ENCODE measurements at places on chromosomes 5 and 9.

- DNase-seq: peak; percentile 84
Observed at GRCh38 chr5:57383093-57383861, 99.3 kb downstream of the ACTBL2 start.

GRCh38 chr9:419571-420171 lies 205.0 kb downstream of the DOCK8 start:
- DNase-seq: peak; percentile 92

DNA sequence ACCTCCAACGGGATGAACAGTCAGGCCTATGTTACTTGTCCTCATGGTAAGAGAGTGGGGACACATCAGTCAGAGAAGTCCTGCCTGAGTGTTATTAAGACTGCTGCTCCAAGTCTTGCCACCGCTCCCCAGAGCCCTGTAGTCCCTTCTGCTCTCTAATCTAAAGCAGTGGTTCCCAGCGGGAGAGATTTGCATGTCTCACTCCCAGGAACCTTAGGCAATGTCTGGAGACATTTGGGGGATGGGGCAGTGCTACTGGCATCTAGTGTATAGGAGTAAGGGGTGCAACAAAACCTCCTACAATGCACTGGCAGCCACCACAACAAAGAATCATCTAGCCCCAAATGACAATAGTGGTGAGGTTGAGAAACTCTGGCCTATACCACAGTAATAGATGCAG lies 2.6 kb upstream of the SVEP1 start:
- DNase-seq: no peak

DNA sequence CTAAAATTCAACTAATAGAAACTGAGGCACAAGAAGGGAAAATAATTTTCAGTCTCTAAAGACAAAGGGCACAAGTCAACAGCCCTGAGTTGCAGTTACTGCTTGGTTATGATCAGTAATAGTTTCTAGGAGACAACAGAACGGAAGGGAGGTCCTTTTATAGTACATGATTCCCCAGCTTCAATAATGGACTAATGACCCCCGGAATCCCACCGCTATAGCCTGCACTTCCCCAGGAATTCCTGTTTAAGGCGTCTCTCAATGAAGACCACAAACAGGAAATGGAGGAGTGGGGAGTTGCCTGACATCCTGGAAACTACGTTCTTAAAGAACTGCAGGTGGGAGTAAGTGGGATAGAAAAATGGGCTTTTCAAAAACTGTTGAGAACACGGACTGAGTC lies 60.6 kb downstream of the DIAPH1 start:
- DNase-seq: no peak

DNA sequence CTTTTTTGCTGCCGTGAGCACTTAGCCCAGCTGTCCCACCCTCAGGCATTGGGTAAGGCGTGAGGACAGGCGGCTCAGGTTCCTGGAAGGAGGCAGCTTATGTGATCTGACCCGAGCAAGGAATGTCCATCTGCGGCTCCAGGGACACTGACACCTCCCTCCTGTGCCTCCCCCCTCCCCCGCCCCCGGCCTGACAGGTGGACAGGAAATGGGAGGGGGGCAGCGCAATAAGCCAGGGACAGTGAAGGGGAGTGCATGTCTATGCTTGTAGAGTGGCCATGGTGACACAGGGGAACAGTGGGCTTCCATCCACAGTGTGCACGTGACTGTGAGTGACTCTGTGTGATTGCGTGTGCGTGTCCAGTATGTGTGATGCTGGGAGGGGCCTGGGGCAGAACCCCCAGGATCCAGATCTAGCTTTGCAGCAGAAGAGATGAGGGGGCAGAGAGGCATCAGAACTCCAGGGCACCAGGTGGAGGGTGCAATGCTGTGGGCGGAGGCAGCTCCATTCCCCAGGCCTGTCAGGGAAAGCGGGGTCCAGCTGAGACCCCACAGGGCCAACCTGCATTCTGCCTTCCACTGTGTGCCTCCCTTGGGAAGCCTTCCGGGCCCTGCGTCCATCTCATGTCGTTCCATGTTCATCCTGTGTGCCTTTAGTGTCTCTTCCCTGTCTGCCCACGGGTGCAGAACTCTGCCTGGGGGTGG lies 30.5 kb downstream of the CNTFR start:
- no peak for DNase-seq

DNA sequence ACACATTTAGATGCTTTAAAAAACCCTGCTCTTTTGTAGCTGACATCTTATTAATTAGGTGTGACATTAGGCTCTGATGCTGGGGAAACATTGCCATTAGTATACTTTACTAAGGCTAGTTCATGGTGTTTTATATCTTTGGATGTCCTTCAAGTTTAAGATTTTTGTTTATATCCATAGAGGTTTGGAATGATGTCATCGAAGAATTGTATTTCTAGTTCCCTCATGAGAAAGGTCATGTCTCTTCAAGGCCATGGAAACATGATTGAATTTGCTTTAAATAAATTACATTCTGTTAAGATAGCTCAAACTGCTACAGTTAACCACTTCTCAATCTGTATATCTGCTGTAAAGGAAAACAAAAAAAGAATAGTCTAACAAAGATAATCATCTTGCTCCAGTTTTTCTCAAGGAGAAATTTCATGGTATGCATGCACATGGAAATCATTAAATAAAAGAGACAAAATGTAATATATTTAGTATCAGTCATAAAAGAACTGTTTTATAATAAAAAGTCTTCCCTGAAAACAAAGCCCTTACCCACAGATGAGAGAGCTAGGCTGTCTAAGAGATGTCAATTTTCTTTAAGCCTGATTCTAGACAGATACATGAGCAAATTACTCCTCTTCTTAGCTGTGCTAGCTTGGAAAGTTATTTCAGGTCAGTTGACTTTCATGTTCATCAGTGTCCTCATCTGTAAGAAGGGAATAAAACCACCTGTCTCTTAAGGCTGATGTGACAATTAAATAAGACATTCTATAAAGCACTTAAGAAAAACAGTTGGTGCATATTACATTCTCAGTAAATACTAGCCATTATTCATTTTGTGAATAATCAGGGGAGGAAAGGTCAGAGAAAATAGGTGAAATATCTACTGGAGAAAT lies 25.0 kb upstream of the STARD4 start:
- DNase-seq: no peak

- DNase-seq: no peak
Observed at GRCh38 chr9:84993105-84993504, 323.6 kb downstream of the NTRK2 start.

DNA sequence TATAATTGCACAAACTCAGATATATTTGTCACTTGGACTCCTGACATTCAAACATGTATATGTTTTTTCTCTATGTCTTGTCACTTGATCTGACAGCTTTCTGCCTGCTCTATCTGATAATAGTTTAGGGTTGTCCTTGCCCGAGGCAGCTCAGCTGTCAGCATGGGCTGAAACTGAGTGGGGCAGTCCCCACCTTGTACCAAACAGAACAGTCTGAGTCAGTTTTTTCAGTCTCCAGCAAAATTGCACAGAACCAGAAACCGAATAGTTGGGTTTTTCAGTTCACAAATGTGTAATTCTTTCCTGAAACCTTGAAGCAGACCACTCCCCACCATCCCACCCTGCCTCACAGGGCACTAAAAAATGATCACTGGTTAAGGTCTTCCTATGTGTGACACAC lies 9.5 kb upstream of the HAND1 start:
- no peak for DNase-seq

DNA sequence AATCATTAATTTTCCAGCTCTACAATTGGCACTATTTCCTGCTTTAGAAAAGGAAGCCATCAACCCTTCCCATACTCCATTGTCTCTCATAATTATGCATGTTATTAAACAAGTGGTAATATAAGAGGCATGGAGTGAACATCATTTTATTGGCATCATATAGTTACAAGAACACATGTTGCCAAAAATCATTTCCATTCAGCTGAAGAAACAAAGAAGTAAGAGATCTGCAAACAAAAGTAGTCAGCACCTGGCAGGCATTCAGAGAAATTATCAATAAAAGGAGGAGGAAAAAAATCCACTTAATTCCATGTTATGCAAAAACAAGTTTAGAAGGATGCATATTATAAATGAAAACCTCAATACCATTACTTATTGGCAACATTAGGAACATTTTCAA lies 1208.2 kb upstream of the C9orf72 start:
- no peak for DNase-seq

GRCh38 chr5:111739416-111739815 lies 17.6 kb downstream of the NREP start:
- DNase-seq: peak; percentile 10

GRCh38 chr5:95102687-95103086 lies 182.2 kb downstream of the MCTP1 start:
- DNase-seq: no peak

- DNase-seq: no peak
Observed at GRCh38 chr9:36264896-36265295, 6.6 kb upstream of the GNE start.

DNA sequence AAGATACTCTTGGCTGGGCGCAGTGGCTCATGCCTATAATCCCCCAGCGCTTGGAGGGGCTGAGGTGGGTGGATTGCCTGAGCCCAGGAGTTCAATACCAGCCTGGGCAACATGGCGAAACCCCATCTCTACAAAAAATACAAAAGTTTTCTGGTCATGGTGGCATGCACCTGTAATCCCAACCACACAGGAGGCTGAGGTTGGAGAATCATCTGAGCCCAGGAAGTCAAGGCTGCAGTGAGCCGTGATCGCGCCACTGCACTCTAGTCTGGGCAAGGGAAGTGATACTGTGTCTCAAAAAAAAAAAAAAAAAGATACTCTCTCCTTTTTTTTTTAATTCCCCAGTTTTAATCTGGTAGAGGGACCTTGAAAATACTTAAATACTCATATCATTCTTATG lies 15.0 kb downstream of the ANKRD33B start:
- no peak for DNase-seq

DNA sequence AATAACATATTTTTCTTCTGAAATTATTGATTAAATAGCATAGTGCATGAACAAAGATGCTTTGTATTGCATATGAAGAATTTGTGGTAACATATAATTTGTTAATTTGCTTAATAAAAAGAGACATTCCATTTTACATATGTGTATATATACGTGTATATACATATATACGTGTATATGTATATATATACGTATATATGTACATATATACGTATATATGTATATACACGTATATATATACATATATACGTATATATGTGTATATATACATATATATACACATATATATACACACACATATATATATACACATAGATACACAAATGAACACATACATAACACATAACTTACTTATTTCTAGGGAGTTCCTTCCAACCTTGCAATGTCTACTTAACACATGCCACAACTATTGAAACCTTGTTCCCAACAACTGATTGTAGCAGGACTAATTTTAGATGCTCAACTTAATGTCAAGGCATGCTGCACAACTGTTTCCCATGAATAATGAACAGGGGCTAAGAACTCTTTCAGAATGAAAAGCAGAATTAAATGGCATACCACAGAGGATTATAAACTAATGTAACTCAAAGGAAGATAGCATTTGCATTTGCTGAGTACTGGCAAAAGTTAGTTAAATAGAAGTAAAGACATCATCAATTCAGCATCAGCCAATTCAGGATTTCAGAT lies 17.4 kb downstream of the KIF24 start:
- DNase-seq: no peak

DNA sequence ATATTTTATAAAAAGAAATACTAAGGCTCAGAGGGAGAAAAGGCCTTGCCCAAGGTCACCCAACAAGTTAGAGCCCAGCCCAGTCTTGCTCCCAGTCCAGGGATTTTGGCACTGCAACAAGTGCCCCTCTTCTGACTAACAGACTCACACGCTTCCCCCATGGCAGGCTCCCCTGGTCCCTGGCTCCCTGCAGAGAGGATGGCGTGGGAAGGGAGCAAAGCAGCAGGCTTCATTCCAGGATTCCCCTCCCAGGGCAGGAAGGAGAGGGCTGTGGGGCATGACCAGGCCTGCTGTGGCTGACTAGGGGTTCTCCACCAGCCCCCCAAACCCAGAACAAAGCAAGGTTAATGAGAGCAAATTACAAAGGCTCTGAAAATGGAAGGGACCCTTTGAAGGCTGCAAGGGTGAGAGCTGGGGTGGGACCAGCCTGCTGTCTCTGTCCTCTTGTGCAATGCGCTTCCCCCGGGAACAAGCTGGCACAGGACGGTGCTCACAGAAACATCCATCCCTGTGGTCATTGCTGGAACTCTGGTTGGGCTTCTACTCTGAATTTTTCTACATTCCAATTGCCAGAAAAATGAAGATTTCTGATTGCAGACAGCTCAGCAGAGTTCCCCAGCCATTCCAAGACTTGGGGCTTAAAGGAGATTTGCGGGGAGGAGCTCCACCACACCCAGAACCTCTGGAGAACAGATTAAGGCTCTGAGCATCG lies 37.1 kb upstream of the FAT2 start:
- no peak for DNase-seq

DNA sequence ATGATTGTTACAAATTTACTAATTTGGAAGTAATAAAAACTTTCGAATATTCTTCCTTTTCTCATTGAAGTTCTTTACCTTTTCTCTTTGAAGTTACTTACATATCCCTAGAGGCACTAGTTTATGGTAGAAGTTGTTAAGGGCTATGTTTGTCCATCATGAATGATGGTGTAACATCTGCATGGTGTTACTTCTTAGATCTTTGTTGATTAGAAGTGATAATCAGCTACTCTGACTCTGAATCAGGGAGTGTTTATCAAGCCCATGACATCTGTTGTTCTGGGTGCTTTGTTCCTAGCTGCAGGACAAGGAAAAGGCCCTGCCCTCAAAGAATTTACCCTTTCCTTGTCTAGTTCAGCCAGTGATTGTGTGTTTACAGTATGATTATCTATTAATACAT lies 32.9 kb downstream of the MAP3K1 start:
- DNase-seq: no peak

- no peak for DNase-seq
Observed at GRCh38 chr5:172855597-172856292, 21.7 kb downstream of the ERGIC1 start.

GRCh38 chr5:143865426-143866025 lies 53.6 kb downstream of the HMHB1 start:
- no peak for DNase-seq

GRCh38 chr5:147965715-147966114 lies 59.4 kb upstream of the C5orf46 start:
- DNase-seq: no peak

DNA sequence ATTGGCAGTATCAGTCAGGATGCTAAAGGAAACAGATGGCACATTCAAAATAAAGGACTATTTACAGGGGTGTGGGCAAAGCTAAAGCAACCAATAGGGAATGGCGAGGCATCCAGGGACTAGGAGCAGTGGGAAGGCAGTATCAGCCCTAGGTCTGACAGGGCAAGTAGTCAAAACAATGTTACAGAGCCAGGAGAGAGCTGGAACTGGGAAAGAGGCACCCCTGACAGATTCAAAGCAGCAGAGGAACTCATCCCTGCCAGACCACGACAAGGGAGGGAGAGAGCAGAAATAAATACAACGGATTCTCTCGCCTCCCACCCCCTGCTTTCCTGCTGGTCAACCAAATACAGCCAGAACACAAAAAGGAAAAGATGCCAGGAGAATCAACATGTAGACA lies 371.5 kb downstream of the NR2F1-AS1 start:
- no peak for DNase-seq
